ENCODE measurements at places on chromosomes 2 and 18.

DNA sequence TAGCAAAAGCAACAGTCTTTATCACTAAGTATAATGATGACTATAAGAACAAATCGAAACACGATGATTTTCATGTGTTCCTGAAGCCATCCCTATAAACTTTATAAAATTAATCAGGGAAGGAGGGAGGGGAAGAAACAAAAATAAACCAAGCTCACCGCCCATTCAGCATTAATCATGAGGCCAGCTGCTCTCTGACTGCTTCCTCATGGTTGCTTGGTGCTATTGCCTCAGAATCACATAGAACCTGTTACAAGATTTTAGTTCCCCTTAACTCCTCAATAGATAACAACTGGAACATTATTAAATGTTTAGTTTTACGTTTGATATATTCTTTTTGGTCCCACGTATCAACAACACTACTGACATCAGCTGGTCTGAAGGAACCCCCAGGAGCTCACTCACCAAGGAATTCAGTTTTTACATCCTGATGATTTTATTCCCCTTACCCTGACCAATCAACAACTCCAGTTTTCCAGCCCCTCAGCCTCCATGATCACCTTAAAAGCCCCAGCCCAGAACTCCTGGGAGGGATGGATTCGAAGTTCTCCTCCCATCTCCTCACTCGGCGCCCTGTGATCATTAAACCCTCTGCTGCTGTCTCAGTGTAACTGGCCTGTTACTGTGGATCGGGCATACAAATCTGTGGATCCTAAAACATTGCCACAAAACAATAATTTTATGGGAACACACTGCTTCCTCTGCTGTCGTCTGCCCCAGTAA, 10.6 kb upstream of the HNRNPLL start:
- DNase-seq, result no peak

DNA sequence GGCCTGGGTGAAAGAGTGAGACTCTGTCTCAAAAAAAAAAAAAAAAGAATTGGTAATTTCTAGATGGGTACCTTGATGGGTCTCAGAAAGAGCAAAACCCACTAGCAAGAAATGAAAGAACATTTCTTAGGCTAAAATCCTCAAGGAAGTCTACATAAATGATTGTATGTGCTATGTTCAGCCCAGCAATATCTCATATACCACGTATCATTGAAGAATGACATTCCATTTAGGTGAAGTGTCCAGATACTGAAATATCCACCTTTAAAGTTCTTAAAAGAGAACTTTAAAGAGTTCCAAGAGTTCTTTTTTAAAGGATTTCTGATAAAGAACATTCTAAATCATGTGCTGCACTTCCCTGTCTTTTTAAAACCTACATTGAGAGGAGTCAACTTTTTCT, 19.2 kb downstream of the NRP2 start:
- DNase-seq, result no peak

DNA sequence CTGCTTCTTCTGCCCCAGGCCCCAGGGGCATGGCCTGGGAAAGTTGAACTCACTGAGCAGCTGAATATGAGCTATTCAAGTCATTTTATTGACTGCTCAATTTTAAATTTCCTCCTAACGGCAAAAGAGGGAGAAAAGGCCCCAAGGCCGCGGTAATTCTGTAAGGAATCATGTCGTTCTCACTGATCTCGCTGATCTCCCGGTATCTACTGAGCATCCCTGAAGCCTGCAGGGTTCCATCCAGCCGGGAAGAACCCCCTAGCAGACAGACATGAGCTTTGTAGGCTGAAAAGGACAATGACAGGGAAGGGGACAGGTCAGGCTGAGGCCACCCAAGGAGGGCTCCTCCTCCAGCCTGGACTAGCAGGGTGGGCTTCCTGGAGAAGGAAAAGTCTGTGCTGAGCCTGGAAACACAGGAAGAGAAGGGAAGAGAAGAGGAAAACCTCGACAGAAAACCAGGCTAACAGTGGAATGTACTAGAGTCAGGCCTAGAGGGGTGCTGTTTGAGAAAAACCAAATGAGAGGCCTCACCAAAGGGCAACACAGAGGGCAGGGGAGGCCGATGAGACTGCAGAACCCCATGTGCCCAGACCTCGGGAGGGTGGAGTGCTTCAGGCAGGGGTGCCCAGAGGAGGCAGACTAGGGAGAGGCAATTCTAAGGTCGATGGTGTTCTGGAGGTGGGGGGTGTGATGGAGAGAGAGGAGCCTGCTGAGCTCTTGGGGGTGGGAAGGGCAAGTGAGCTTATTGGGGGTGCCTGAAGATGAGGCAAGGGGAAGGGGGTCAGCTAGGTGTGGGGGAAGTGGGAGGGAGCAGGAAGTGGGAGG, 2.9 kb upstream of the NPPC start:
- DNase-seq, result no peak

DNA sequence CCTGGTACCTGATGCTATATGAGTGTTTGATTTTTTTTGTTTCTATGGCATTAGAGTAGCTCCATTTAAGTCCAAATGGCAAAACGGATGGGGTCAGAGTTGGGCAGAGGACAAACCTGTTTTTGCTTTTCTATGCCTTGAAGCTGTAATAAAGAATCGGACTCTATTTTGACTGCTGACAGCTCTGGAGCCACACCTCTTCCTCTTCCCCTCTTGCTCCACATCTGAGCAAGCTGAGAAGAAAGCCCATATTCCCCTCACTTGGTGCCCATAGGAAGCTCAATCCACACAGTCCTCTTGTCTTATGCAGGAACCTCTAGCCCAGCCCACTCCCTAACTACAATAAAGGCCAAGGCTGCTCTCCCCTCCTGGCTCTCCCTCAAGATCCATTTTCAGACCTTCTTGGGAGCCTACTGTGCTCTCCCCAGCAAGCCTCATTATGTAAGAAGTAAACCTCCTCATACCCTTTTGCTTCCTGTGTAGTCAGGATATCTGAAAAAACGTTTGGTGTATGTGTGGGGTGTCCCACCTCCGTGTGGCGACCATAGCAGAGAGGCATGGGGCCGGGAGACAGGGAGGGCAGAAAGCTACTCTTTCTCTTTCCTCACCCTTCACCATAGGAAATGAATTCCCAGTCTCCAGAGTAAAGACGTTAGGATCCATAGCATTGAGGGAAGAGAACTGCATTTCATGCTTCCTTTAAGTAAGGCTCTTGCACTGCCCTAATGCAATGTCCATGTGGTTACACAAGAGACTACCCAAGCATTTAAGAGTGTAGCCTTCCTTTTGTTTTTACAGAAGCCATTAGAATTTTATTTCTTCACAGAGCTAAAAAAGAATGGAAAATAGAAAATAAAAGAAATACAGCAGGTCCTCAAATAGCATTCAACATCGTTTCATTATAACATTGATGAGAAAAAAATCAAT, 41.9 kb upstream of the RAPGEF4 start:
- no peak for DNase-seq

DNA sequence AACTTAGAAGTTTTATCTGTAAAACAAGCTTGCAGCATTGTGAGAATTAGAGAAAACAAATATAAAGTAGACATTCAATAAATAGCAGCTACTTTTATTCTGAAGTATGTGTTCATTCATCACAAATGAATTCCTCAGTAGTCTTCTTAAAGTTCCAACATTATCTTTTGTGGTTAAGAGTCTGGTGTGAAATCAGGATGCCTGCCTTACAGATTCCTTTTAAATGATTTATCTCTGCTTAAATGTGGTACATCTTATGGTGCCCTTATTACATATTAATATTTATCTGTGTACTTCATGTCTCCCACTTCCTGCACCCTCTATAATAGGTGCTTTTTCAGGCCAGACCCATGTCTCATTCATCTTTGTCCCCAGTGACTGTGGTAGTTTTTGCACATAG, 595.0 kb downstream of the STK39 start:
- no peak for DNase-seq

- no peak for DNase-seq
Observed at GRCh38 chr2:5713101-5713500, 20.9 kb downstream of the SOX11 start.

GRCh38 chr18:68435581-68435980, 279.3 kb downstream of the TMX3 start:
- DNase-seq, result no peak

DNA sequence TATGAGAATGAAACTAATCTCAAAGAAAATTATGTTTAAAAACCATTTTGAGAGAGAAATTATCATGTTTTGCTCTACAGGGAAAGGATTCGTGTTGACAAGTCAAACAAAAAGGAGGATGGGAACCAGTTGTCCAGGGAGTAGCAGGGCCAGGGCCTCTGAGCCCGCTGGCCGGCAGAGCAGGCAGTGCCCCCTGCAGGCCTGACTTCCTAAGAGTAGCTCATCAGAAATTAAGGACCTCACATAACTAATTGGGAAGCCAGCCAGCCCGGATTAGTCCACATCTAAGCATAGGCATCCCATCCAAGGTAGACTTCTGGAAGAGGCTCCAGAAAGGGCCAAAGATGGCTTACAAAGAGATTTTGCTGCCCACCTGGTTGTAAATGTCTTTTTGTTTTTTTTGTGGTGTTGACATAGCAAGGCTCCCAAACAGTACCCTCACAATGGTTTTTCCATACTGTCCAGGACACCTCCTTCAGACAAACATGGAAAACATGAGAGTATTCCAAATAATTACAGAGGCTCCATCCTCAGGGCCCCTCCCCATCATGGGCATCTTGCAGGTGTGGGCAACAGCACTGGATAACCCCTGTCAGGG, 241.2 kb upstream of the TANK start:
- DNase-seq, result peak; percentile 28

DNA sequence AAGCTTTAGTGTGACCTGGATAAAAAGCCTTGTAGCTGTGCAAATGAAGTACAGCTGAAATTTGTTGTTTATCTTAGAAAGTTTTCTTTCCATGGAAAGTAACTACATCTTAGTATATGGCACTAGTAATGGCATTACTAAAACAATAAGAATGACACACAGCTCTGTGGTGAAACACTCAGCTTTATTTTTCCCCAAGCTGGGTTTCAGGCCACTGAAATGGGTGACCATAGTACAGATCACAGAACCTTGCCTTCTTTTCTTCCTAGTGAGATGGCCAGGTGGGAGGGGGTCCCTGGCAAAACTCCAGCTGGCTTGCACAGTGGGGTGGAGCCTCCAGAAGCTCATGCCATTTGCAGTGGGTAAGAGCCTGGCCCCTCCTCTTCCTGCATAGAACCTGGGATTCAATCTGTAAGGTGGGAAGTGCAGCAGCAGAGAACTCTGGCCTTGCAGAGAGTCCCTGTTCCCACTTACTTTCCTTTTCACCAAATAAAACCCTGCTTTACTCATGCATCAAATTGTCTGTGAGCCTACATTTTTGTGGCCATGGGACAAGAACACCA, 17.6 kb upstream of the GRP start:
- no peak for DNase-seq

DNA sequence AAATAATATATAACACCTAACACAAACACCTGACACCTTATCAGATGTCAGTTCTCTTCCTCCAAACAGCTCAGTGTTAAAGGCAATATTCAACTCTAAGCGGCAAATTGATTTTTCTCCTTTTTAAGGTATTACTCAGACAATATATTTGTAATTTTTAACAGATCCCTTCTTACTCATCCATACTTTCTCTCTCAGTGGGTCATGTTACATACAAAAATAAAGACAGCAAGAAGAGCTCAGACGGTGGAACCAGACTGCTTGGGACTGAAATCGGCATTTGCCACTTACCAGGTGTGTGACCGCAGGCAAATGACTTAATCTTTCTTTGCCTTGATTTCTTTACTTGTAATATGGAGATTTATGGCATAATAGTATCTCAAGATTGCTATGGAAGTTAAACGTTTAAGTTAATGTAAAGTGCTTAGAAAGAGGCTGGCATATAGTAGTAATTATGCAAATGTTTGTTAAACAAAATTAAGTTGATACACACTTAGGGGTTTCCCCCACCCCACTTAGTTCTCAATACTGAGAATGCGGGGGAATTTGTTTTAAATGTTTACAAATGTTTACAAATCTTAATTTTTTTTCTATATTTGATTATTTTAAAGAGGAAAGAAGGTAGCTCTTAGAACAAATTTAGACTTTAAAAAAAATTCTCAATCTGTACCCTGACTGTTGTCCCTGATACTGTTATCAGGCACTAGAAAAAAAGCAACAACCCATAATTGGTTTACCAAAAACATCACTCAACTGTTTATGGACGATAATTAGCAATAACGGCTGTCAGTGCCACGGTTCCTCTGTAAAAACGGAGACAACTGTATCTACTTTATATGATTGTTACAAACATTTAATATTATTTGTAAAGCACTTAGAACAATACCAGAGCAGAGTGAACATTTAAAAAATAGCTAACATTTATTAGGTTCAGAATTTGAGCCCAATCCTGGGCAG, 25.6 kb downstream of the MAP3K2 start:
- DNase-seq, result no peak

DNA sequence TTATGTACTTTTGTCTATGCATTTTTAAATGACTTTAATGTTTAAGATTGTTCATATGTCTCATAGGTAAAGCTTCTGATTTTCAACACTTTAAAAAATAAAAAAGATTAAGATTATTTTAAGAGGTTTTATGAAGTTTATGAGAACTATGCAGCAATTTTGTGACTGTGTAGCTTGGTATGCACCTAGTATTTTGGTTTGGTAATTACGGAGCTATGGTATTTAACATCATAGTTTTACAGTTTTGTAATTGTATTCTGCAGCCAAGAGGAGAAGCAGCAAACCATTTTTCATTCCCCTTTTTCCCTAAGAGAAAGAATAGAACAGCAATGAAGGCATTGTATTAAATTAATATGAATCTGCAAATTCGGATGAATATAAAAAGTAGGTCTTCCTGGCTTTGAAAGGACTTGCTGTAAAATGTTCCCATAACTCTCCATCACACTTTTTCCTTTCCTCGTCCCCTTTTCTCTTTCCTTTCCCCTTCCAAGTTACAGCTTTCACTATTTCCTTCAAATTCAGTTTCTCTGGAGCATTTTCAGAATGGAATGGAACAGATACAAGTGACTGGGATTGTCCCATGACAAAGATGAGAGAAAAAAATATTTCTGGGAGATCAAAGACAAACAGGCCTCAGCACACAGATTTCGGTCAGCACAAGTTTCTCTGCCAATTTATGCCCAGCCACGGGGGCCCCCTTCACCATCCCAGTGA, 26.1 kb upstream of the PIEZO2 start:
- no peak for DNase-seq
